Left cardiac atrium (tissue), 4 donors: ENCODE measurements at places on chromosomes 6 and 20. TPM values are rescaled to one million over a fixed set of nuclear protein-coding genes. Genes with fewer than 3 reads are reported as not detected.

- DNase-seq: no peak
Observed at GRCh38 chr6:82957171-82957867, 108.3 kb downstream of the UBE3D start.

- DNase-seq: peak; percentile 86
Observed at GRCh38 chr20:2840967-2841531, 504 bp downstream of the VPS16 start.

GRCh38 chr6:139736325-139736906 lies 362.0 kb upstream of the CITED2 start:
- no peak for DNase-seq

- DNase-seq: no peak
Observed at GRCh38 chr6:74115674-74116073, 419.7 kb downstream of the CD109 start.

GRCh38 chr6:98633886-98634285 lies 200.5 kb upstream of the POU3F2 start:
- DNase-seq: no peak

RSPO4 gene
- 0.71 TPM for total RNA-seq

CABLES2 gene
- total RNA-seq: 20.6 TPM

DNA sequence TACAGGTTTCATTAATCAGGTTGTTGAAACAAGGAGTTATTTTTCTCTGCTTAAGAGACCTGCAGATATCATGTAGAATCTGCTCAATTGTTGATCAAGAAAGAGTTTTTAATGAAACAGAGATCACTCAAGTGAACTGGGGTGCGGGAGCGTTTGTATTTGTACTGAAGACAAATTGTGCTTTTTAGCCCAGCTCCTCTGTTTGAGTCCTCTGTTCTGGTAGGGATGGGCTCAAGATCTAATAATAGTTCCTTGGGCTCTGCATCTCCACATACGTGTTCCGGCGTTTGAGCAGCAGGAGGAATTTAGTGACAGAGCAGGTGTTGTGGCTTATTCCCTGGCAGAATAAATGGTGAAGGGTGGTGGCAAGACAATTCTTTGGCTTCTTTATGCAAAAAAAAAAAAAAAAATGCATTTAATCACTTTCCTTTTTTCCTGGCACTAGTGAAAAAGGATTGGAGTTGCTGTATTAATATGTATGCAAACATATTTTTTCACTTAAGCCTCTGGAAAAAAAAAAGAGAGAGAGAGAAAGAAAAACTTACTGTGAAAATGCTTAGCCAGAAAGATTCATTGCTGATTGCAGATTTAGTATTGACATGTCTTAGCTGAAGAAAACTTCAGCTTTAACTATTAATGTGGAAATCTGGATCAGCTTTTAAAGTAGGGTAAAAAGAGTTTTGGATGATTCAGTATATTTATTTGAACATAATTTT lies 4.0 kb downstream of the CITED2 start:
- DNase-seq: no peak
